ENCODE measurements at places on chromosomes 13 and 19.

DNA sequence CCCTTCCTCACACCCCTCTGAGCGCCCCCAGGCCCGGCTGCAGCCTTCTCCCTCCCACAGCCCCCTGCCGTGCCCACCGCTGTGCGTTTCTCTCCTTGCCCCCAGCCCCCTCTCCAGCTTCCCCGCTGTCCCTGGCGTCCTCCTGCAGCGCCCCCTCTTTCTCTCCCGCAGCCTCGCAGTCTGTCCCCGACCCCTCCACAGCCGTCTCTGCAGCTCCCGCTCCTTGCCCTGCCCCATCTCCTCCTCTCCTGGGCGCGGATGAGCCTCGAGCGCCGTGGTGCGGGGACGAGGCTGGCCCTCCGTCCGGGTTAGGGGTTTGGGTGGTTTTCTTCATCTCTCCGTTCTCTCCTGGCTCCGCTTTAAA is 1.1 kb downstream of the KMT5C start:
- DNase-seq: no peak

DNA sequence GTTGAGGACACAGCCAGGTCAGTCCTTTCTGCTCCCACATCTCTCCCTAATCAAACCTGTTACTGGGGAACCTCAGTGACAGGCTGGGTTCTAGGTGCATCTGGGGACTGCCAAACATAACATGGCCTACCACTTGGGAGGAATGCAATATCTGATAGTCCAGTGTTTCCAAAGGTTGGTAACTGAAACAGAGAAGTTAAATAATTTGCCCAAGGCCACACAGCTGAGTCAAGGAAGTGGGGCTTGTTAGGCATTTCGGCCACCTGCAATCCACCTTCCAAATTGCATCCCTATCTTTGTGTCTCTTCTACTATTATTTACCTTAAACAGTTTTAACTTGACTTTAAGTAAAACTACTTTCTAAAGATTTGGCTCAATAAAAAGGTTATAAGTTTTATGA is 731.3 kb downstream of the UQCRFS1 start:
- DNase-seq: no peak

DNA sequence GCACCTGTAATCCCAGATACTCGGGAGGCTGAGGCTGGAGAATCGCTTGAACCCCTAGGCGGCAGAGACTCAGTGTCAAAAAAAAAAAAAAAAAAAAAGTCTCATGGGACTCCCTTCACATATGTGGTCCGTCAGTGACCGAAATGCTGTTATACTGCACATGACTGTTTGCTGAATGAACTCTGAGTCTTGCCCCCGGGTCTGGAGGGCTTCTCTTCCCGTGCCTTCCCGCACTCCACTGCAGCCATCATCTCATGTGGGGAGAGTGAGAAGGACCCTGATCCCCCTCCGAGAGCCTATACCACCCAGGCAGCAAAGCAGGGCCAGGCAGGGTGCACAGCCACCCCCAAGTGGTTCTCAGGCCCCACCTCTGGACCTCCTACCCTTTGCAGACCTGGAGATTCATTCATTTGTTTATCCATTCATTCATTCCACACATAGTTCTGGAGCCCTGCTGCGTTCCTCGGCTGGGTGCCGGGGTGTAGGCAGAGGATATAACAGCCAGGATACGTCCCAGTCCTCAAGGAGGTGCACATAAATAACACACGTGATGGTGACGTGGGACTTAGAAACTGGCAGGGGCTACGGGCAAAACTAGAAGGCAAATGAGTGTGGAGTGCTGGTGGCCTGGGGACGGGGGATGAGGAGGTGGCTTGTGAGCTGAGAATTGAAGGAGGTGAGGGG is 14.2 kb downstream of the NDUFA11 start:
- no peak for DNase-seq

DNA sequence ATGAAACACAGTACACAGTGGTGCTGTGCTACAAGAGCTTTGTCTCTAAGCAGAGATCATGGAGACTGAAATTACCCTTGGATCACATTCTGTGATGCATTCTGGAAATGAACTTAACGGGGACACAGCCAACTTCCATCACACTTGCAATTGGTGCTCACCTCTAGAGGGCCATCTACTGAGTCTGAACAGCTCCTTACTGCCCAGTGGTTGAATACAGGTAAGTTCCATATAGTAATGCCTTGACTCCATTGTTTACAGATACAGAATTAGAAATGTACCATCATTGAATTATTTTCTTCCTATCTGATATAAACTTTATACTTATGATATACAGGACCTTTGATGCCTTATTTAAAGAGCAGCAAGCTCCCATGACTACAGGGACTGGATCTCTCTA is 686.4 kb downstream of the PCDH9 start:
- no peak for DNase-seq

- peak; percentile 92 for DNase-seq
These were observed at the start of gene RNF126 for GRCh38 chr19:662962-663681. Gene RNF126, minus strand, starts transcription at chr19:663214. Its CDS starts 93 bp downstream, at chr19:663121.

DNA sequence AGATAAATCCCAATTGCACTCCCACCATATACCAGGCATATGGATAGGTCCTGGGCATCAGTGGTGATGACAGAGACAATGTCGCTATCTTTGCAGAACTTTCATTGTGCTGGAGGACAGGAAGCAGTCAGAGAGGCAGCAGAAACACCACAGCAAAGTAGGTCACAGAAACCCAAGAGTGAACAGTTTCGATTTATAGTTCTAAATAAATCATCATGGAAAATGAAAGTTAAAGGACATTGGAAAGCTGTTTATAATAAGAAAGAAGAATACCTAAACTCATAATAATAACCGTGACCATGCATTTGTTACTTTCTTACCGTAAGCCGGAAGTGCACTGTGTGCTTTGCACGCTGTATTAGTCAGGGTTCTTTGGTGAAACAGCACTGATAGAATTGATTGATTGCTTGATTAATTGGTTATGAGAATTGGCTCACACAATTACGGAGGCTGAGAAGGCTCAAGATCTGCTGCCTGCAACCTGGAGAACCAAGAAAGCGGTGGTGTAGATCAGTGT is 38.9 kb downstream of the ALOX5AP start:
- no peak for DNase-seq

DNA sequence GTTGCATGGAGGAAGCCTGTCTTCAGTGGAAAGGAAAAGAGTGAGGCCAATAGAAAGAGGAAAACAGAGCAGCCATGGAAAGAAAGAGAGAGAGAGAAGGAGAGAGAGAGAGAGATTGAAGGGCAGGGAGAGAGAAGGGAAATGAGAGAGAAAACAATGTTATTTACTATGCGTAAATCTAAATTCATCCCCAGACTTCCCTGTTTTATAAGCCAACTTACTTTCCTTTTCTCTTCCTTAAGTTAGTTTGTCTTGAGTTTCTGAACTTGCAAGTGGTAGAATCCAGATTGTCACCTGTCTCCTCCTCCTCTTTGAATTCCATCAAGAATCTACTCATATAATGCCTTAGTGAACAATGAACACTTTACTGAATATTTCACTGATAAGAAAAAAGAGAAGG is 16.8 kb upstream of the RCBTB2 start:
- DNase-seq: no peak

- no peak for DNase-seq
These were observed 31.3 kb downstream of the TEX26 start for GRCh38 chr13:30963791-30964190.

- DNase-seq: no peak
These were observed 52.5 kb upstream of the RXFP2 start for GRCh38 chr13:31686670-31687425.

GRCh38 chr19:11382898-11383705 is 1.0 kb downstream of the EPOR start:
- DNase-seq: no peak

DNA sequence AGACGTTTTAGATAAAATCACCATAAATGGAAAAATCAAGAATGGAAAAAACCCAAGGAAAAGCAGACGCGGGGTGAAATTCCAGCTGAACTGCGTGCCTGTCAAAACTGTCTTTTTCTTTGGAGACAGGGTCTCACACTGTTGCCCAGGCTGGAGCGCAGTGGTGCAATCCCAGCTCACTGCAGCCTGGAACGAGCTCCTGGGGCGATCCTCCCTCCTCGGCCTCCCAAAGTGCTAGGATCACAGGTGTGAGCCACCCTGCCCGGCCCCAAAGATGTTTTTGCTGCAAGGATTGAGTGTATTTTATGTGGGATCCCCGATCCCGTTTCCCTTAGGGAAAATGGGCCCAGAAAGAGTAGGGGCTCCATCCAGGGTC is 875 bp upstream of the PEAK3 start:
- no peak for DNase-seq

DNA sequence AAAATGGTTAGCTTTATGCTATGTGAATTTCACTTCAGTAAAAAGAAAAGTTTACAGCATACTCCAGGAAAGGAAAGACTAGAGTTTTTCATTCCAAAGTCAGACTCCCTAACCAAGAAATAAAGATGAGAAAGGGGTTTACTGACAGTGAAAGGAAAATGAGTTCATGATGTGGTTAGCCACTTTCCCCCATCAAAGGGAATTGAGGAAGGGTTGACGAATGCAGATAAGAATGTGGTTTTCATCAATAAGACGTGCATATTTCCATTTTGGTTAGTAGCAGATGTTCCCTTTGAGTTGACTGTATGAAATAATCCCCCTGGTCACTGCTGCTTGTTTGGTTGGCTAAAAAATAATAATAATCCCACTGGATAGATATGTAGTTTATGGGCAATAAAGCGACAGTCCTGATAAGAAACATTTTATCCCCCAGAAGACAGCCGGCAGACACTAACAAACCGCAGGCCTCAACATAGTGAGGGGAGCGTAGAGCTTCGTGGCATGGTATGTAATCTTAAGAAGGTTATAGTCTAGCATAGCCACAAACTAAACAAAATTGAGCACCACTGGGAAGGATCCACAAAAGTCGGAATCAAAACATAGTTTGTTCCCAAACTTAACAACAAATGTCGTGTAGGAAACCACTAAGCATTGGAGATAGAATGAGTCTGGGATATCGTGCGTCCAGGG is 114.8 kb downstream of the COL4A2 start:
- DNase-seq: no peak

DNA sequence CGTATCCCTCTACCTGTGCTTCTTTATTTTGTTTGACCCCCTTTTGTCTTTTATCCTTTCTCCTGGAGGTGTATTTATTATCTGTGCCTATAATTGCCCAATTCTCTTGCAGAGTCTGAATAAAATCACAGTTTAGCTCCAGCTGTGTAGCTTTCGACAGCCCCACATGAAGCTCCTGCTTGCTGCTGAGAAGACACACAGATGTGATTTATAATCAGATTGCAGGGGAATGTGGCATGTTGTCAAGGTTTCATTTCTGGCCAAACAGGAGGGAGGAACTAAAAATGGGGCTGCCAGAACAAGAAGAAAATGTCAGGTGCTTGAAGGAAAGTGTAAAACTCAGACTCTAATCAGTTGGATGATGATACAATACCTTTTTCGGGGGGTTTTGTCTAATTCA is 22.7 kb downstream of the CCNA1 start:
- no peak for DNase-seq

DNA sequence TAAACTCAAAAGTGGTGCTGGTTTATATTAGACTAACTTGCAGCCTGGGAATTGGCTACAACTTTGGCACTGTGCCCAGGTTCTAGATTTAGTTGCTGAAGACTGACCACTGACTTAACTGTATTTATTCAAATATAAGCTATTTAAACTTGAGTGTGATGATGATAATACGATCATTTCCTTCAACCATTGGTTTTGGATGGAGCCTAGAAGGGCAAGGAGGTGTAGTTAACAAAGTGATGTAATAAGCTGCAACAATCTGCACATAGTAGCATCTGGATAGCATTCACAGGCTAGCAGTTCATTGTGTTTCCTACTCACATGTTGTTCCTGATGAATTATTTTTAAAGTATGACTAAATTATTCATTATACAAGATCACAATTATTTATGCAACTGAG is 55.2 kb upstream of the DACH1 start:
- DNase-seq: no peak

DNA sequence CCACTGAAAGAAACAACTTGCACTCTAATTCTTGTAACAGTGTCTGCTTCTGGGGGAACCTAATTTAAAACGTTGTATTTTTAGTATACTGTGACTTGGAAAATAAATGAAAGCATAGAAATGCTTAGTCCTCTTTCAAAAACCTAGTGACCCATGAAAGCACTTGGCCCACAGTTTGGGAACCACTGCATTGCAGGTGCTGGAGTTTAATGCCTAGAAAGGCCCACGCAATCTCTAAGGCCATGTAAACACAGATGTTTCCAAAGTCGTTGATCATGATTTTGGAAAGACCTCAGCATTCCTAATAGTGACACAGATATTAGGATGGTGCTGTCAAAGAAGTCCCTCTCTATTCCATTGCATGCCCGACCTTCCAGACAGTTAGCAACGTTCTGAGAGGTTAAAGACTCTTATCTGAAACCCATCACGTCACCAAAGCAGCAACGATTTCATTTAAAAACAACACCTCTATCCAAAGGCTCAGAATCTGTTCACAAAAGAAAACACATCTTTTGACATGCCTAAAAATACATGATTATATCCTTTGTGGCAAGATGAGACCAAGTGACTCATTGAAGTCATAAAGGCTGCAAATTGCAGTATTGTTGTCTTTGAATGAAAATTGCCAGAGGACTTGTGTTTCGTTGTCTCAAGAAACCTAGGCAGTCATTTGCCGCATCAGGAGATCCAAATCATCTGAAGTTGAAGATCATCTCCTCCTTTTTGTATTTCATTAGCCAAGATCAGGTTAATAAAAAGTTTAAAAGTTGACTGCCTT is 328.0 kb upstream of the ZNF507 start:
- no peak for DNase-seq

DNA sequence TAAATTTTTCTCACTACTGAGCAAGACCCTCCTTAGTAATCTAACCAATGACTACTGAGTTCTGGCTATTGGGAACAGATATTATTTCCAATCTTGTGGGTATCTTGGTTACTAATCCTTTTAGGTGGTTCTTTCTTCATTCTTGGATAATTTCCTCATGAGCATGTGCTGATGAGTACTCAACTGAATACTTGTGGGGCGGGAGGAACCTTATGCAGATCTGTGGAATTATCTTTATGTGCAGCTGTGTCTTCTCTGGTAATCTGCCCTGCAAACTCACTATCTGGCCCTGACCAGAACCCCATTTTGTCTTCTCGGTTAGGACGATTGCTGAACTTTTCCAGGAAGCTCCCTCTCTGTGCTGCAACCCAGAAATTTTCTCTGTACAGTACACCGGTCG is 89.7 kb upstream of the TRPC4 start:
- no peak for DNase-seq

GRCh38 chr19:49094505-49095482 is 9.5 kb downstream of the SNRNP70 start:
- DNase-seq: no peak

DNA sequence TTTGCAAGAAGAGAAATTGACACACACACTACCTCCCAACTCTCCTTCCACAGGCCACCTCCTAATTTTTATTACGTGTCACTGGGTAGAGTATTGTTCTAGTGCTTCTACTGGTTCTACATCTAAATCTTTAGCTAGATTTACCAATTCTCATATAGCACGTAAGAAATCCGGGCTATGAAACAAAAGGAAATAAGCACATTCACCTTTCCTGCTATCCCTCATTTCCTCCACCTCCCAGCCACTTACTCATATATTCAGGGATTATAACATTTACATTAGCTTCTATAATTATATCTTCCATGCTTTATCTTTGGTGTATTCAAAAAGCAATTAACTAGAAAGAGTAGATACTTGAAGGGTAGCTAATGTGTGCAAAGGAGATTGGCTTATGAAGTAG is 39.7 kb downstream of the USP12 start:
- DNase-seq: no peak

- DNase-seq: no peak
These were observed 4.3 kb downstream of the NLRP5 start for GRCh38 chr19:55990831-55991230.

- DNase-seq: no peak
These were observed 16.4 kb downstream of the CCDC124 start for GRCh38 chr19:17948931-17949930.

Measured in lower leg skin (tissue), 4 donors.